Activated T-cell treated with anti-CD3 and anti-CD28 coated beads for 24 hours (primary cell): ENCODE measurements at places on chromosomes 4 and X.

DNA sequence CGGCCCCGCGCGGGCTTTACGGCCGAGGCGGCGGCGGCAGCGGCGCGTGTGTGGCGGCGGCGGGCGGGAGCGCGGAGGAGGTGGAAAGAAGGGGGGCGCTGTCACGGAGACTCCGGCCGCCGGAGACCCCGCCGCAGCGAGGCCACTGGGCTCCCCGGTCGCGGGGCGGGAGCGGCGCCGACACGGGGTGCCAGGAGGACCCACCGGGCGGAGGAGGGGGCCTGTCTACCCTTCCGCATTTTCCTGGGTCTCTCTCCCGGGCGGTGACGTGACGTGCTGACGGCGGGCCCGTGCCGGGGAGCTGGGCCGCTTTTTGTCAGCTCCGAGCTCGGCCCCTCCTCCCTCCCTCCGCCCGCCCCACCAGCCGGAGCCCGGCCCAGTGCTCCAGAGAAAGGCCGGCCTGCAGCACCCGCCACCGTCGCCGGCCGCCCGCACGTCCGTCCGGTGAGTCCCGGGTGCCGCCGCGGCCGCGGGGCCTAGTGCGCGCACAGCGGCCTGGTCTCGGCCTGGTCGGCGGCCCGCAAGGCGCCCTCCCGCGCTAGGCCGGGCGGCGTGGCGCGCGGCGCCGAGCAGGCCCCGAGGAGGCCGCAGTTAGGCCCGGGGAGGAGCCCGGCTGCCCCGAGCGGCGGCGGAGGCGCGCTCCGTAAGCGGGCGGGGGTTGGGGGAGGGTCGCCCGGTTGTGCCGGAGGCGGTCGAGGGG is at the start of gene ZFX:
ZFX (plus strand) TSS at position 379 of the 700 bp plus-strand sequence. CDS start 23,014 bp downstream, outside the sequence.
- DNase-seq = peak; percentile 46

- peak; percentile 17 for DNase-seq
Observed at GRCh38 chr4:139603576-139604410, 47.8 kb upstream of the SETD7 start.

- DNase-seq = no peak
Observed at GRCh38 chr4:93983140-93983539, 154.6 kb downstream of the ATOH1 start.

DNA sequence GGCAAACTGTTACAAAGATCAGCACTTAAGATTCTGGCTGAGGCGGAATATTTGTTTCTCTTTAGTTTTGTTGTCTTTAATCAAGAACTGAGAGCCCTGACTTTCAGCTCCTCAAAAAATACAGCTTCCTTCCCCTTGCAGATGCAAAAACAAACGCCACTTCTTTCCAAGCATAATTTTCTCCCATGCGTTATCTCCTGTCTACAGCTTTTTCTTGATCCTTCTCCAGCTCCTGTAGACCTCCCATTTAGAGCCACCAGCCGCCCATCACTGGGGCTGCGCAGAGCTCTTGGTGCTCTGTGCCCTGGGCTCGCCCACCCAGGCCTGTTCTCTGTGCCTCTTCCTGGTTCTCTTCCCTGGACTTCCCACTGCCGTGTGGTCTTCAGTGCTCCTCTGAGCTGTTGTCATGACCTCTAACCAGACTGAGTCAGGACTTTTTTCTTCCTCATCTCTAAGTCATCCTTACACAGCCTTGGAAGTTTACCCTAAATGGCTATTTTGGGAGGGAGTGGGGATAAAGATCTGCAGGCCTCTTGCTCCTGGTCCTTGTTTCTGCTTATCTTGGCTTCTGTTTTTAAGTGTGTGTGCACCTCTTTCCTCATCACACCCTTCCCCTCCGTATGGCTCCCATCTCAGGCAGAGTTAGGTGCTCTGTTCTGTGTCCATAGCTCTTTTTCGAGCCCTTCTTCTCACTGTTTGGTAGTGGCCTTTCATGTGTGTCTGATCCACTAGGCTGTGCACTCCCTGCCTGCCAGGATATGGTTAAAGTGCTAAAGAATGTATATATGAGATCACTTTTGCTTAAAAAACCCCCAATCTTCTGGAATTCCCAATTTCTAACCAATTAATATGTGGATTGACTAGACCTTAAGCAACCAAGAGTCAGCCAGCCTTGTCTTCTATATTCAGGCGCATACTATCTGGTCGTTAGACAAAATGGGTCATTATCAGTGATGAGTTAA is 122.5 kb downstream of the PTTG2 start:
- no peak for DNase-seq

DNA sequence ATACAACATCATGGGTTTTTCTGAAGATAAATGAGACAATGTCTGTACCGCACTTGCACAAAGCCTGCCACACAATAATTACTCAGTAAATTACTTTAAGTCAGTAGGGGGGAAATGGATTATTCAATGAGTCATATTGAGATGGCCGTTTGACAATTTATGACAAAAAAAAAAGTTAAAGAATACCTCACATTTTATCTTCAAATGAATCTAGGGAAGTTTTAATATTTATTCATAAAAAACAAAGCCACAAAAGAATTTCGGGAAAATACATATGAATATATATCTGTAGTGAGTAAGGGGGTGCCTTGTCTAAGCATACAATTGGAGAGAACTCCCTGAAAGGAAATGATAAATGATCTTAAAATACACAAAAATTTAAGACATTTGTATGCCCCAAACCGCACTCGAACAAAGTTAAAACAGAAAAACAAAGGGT is 197.0 kb upstream of the SLC7A11 start:
- no peak for DNase-seq

DNA sequence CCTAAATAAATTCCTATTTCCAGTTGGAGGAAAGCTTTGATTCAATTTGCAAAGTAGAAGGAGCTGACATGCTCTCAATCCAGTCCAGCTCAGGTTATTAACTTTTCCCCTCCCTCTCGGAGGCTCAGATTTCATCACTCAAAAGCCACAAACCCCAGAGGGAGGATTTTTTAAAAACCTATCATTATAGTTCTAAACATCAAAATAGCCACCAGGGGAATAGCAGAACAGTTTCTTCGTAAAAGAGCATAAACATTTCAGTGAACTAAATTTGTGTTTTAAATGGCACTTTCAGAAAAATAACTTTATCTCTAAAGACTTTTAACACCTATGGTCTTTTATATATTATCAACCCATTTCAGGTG is 8.8 kb downstream of the GPRIN3 start:
- no peak for DNase-seq

GRCh38 chr4:144300616-144301015 is 160.1 kb upstream of the GYPA start:
- DNase-seq = no peak

- DNase-seq = no peak
Observed at GRCh38 chrX:13646154-13646549, 6.8 kb upstream of the TCEANC start.

GRCh38 chrX:30283456-30284200 is 25.6 kb downstream of the NR0B1 start:
- no peak for DNase-seq

GRCh38 chrX:132463411-132463810 is 25.4 kb downstream of the MBNL3 start:
- DNase-seq = no peak
